ENCODE measurements at places on chromosomes 12 and 14. TPM values are rescaled to one million over a fixed set of nuclear protein-coding genes. Genes with fewer than 3 reads are reported as not detected.

C12orf42 gene
- total RNA-seq: not detected

PWP1 gene
- total RNA-seq: 59.6 TPM

NANOG gene
- total RNA-seq: not detected

AQP6 gene
- not detected for total RNA-seq

SPTB gene
- total RNA-seq: 1.2 TPM

DGLUCY gene
- total RNA-seq: 13.6 TPM

CCDC38 gene
- not detected for total RNA-seq

SLC25A21 gene
- 0.68 TPM for total RNA-seq

ZCRB1 gene
- 35.1 TPM for total RNA-seq

CELA1 gene
- not detected for total RNA-seq

KIF5A gene
- 1.9 TPM for total RNA-seq

TMBIM4 gene
- 127 TPM for total RNA-seq

PTPRO gene
- 0.72 TPM for total RNA-seq
